ENCODE measurements at places on chromosomes 3 and 15. TPM values are rescaled to one million over a fixed set of nuclear protein-coding genes. Genes with fewer than 3 reads are reported as not detected.

Gene PIGBOS1
- 21.3 TPM for polyA plus RNA-seq

DNA sequence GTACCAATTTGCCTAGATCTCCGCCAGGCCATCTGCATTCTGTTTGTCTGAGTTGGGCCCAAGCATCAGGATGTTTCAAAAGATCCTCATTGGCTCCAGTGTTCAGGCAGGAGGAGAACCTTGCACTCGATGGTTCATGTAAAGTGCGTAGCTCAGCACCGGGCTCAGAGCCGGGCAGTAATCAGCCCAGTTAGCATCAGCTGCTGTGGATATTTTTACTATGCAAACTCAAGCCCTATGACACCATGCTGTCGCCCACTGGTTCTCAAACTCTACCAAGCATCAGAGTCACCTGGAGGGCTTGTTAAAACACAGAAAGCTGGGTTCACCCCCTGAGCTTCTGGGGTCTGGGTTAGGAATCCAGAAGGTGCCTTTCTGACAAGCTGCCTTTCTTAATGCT is 310.8 kb downstream of the SHQ1 start:
- no peaks in the 10 kb centered on the region for H3K27me3 ChIP-seq
- H3K36me3 ChIP-seq = no peaks in the 10 kb centered on the region
- H3K27ac ChIP-seq = no peak overlapping the region
- no peak for DNase-seq
- no peaks in the 10 kb centered on the region for H3K4me1 ChIP-seq

GRCh38 chr15:48865370-48866079 is 12.4 kb upstream of the EID1 start:
- no peak overlapping the region for H3K27ac ChIP-seq
- no peaks in the 10 kb centered on the region for H3K4me1 ChIP-seq
- DNase-seq = no peak
- no peaks in the 10 kb centered on the region for H3K36me3 ChIP-seq
- no peak overlapping the region for H3K4me3 ChIP-seq

DNA sequence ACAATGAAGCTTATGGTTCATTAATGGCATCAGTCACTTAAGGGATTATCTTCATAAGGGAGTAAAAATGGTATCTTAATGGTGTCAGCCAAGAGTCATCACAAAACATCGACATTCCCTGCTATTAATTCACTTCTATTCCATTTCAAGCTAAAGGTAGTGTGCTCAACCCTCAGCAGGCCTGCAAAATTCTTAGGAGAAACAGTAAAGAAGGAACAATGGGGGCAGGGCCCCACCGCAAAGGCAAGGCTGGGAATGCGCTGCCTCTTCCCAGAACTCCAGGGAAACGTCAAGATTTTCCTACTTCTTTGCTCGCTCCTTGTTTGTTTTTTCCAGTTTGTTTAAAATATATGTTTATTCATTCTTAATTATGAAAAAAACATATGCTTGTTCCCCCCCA is 187.3 kb upstream of the TSC22D2 start:
- H3K36me3 ChIP-seq = no peaks in the 10 kb centered on the region
- peak overlapping the region; percentile 56 for H3K4me3 ChIP-seq
- H3K27ac ChIP-seq = no peak overlapping the region
- peaks cover 5% of the 10 kb centered on the region for H3K4me1 ChIP-seq

DNA sequence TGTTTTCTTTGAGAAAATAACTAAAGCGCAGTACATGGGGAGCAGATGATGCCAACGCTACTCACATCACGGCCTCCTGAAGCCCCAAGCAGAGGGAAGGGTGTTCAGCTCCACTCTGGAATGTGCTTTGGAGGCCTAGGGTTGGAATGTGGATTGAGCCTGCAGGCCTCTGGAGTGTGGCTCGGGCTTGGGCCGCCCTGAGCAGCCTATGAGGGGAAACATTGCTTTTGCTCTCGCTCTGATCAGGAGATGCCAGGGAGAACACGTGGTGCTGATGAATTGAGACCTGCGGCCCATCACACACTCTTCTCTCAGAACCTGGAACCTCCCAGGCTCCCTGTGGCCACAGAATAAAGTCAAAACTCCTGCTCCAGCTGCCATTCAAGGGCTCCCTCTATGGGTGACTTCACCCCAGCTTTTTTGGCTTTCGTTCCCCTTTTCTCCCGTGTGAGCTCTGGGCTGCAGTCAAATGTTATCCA is 23.3 kb downstream of the CCDC13 start:
- H3K4me1 ChIP-seq = peaks cover 15% of the 10 kb centered on the region
- H3K27ac ChIP-seq = no peak overlapping the region
- no peak overlapping the region for H3K4me3 ChIP-seq
- no peaks in the 10 kb centered on the region for H3K36me3 ChIP-seq

- H3K27ac ChIP-seq = no peak overlapping the region
- H3K36me3 ChIP-seq = no peaks in the 10 kb centered on the region
- no peak for DNase-seq
- no peaks in the 10 kb centered on the region for H3K27me3 ChIP-seq
Measured at GRCh38 chr3:27681249-27681748, 40.8 kb downstream of the EOMES start.

- no peaks in the 10 kb centered on the region for H3K4me1 ChIP-seq
- H3K36me3 ChIP-seq = no peaks in the 10 kb centered on the region
- H3K27ac ChIP-seq = no peak overlapping the region
- H3K4me3 ChIP-seq = no peak overlapping the region
- H3K27me3 ChIP-seq = no peaks in the 10 kb centered on the region
Measured at GRCh38 chr15:94174399-94174802, 57.0 kb upstream of the MCTP2 start.

- H3K36me3 ChIP-seq = no peaks in the 10 kb centered on the region
- H3K27ac ChIP-seq = no peak overlapping the region
- no peaks in the 10 kb centered on the region for H3K27me3 ChIP-seq
- no peak for DNase-seq
Measured at GRCh38 chr3:57061556-57061955, 1.1 kb downstream of the SPATA12 start.

GRCh38 chr3:64002233-64002632 is 21.1 kb downstream of the PSMD6 start:
- H3K4me1 ChIP-seq = peaks cover 20% of the 10 kb centered on the region
- no peak for DNase-seq
- H3K36me3 ChIP-seq = peaks cover 88% of the 10 kb centered on the region
- no peak overlapping the region for H3K4me3 ChIP-seq

Gene CD200
- polyA plus RNA-seq = 0.67 TPM

GRCh38 chr3:105811518-105812193 is 57.2 kb downstream of the CBLB start:
- no peak overlapping the region for H3K27ac ChIP-seq
- H3K27me3 ChIP-seq = no peaks in the 10 kb centered on the region
- no peak for DNase-seq
- no peaks in the 10 kb centered on the region for H3K36me3 ChIP-seq

DNA sequence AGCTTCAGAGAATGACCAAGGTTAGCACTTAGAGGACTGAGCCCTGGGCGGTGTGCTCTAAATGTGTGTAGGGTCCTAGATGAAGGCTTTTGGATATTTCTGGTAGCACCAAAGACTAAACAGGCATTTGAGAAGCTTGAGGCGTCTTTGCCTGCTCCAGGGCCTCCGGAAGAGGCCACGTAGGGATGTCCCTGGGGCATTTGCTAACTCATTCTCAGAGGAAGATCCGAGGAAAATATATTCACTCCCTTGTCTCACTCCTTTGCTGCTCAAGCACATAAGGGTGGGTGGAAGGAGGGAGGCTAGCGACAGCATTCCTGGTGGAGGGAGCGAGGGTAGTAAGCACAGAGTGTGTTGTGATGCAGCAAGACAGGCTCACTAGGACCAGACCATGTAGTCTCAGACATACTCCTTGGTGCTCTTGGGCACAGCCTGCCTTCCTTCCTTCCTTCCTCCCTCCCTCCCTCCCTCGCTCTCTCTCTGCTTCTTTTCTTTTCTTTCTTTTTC is 38.5 kb upstream of the XCR1 start:
- H3K4me1 ChIP-seq = peaks cover 54% of the 10 kb centered on the region
- H3K4me3 ChIP-seq = no peak overlapping the region
- peak overlapping the region; percentile 75 for H3K27ac ChIP-seq
- no peaks in the 10 kb centered on the region for H3K27me3 ChIP-seq

- H3K27me3 ChIP-seq = no peaks in the 10 kb centered on the region
- no peak for DNase-seq
- H3K4me1 ChIP-seq = peaks cover 24% of the 10 kb centered on the region
- H3K27ac ChIP-seq = no peak overlapping the region
- no peaks in the 10 kb centered on the region for H3K36me3 ChIP-seq
- H3K4me3 ChIP-seq = peak overlapping the region; percentile 82
Measured at GRCh38 chr3:141878817-141879216, 2.4 kb downstream of the ATP1B3 start.

Gene COL6A5
- not detected for polyA plus RNA-seq

DNA sequence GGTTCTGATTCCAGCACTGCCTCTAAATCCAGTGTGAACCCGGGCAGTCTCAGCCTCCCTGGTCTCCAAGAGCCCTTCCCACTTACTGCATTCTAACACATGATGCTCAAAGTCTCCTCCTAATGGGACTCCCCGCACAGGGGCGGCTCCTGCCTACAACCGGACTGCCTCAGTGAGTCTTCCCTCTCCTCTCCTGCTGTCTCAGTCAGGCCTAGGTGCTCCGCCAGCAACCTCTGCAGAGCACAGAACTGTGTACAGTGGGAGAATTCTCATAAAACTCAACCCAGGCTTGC is 28.9 kb downstream of the TBC1D2B start:
- H3K27me3 ChIP-seq = no peaks in the 10 kb centered on the region
- H3K27ac ChIP-seq = peak overlapping the region; percentile 46
- H3K4me3 ChIP-seq = no peak overlapping the region
- H3K36me3 ChIP-seq = peaks cover 24% of the 10 kb centered on the region
- H3K4me1 ChIP-seq = peaks cover 29% of the 10 kb centered on the region

Gene GP5
- 0.01 TPM for polyA plus RNA-seq

Gene DNAJC19
- 77.7 TPM for polyA plus RNA-seq

DNA sequence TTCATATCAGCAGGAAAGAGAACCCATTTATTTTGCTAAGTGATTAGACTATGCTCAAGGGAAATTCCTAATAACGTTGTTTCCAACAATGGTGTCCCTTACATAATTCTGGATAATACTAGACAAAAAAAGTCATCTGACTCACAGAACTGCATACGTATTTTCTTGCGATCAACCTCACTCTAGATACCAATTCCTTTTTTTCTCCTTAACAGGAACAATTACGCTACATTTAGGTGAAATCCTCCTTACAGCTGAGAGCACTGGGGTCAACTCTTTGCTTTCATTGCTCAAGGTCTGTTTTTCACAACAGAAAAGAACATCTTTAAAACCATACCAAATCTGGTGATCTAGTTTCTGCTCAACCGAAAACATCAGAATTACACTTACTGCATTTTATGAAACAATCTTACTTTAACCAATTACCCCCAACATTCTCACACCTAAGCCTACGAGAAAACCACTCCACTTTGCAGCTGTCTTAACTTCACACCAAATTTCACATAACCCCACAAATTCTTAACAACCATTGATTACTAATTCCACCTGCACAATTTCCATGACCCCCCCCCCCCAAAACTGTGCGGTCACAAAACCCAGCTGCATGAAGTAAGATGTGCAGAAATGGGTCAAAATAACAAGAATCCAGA is 61.2 kb upstream of the ICE2 start:
- no peak overlapping the region for H3K27ac ChIP-seq
- no peak for DNase-seq
- peaks cover 64% of the 10 kb centered on the region for H3K4me1 ChIP-seq
- no peaks in the 10 kb centered on the region for H3K36me3 ChIP-seq

DNA sequence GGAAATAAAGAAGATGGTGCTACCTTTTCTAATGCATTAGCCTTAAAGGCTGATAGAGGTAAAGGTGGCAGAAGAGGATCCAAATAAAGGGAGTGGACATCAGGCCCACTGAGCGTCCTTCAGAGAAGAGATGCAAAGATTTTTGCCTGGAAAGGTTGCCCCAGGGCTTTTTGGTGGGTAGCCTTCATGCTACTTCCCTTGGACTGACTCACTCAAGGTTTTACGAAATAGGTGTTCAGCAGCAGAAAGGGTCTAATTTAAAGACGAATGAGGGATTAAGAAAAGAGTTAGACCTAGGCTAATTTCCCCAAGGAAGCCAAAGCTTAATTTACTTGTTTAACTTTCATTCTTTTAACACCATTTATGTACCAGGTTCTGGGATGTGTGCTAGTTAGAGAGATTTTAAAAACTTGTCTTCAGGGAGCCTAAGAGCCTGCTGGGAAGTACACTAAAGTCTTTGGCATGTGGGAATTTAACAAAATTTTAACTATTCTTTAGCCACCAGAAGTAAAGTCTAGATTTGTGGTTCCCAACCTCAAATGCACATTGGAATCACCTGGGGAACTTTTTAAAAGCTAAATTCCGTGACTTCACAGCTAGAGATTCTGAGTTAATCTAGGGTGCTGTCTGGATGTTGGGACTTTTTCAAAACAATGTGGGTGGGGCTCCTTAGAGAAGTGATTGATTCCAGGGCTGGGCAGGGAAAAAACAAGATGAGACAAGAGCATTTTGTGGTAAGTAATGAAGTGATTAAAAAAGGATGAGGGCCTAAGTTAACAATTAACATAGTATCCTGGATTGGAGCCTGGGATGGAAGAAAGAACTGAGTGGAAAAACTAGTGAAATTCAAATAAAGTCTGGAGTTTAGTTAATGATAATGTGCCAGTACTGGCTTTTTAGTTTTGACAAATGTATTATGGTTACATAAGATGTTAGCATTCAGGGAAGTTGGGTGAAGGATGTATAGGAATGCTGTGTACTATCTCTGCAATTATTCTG is 3.4 kb downstream of the IL20RB start:
- H3K27ac ChIP-seq = no peak overlapping the region
- H3K36me3 ChIP-seq = no peaks in the 10 kb centered on the region
- no peak overlapping the region for H3K4me3 ChIP-seq
- no peaks in the 10 kb centered on the region for H3K4me1 ChIP-seq
- no peaks in the 10 kb centered on the region for H3K27me3 ChIP-seq
- no peak for DNase-seq

- no peaks in the 10 kb centered on the region for H3K4me1 ChIP-seq
- no peak for DNase-seq
- no peak overlapping the region for H3K4me3 ChIP-seq
- no peak overlapping the region for H3K27ac ChIP-seq
- no peaks in the 10 kb centered on the region for H3K27me3 ChIP-seq
Measured at GRCh38 chr3:133361011-133361410, 38.8 kb upstream of the BFSP2 start.

GRCh38 chr3:165642761-165643420 is 194.3 kb downstream of the BCHE start:
- H3K27ac ChIP-seq = peak overlapping the region; percentile 60
- no peaks in the 10 kb centered on the region for H3K36me3 ChIP-seq
- peaks cover 7% of the 10 kb centered on the region for H3K4me1 ChIP-seq
- H3K27me3 ChIP-seq = no peaks in the 10 kb centered on the region

- H3K27ac ChIP-seq = no peak overlapping the region
- no peak for DNase-seq
- H3K36me3 ChIP-seq = no peaks in the 10 kb centered on the region
- no peaks in the 10 kb centered on the region for H3K27me3 ChIP-seq
Measured at GRCh38 chr3:58665405-58665804, 1.2 kb downstream of the FAM3D start.
